BE2C (cell line): ENCODE measurements at places on chromosomes 11 and 22.
A peak's percentile ranks its signal among the peaks of the same experiment; 100 is the strongest.

- no peak for DNase-seq
Measured at GRCh38 chr11:8533332-8533731, 60.7 kb downstream of the STK33 start.

- no peak for DNase-seq
Measured at GRCh38 chr11:128251140-128251539, 336.2 kb downstream of the ETS1 start.

DNA sequence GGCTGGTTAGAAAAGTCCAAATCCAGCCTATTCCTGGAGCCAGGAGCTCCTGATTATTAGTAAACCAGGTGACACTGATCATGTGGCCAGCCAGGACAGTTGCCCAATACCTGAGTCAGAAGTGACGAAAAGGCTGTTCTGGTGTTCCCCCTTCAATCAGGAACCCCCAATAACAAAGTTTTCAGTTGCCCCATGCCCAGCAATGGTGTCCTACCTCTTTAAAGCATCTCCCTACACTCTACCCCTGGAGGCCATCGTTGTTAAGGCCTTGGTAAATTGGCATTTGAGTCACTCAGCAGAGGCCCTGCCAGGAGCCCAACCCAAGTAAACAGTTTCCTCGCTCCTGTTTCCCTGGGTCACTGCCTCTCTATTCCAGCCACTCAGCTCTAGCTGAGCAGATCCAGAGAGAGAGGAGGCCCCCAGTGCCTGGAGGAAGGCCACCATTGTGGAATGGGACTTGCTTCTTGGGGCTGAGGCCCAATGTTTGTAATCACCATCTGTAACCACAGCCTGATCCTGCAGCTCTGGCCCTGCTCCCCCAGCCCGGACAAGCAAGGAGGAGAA is 25.0 kb downstream of the ARHGAP1 start:
- DNase-seq: no peak

- no peak for DNase-seq
Measured at GRCh38 chr11:34798985-34799384, 117.2 kb downstream of the APIP start.

DNA sequence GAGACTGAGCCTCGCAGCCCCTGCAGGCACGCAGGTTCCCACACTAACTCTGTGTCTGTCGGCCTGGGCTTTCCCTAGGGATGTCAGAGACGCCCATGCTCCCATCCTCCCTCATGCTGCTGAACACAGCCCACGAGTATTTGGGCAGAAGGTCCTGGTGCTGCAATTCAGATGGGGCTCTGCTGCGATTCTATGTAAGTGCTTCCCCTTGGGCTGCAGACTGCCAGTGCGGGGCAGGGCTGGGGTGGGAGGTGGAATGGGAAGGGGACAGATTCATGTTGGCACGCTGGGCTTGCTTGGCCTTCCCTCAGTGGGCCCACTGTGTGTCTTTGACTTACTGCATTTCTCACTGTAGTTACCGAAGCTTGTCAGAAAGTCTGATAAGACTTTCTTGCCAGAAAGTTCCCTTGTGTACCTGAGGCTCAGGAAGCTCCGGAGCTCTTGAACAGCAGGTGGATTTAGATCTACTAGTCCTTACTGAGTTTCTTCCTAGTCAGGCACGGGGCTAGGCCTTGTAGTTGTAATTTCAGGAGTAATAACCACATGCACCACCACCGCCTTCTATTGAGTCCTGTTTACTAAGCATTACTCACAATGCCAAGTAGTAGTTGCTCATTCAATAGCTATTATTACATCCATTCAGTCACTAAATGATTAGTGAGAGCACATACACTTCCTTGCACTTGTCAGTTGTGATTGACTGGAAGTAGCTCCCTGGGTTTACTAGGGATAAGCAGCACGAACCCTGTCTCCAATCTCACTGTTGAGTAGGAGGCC is 65.2 kb downstream of the CABIN1 start:
- DNase-seq: no peak

GRCh38 chr22:18156878-18157713 is 7.1 kb downstream of the USP18 start:
- peak; percentile 75 for DNase-seq

GRCh38 chr11:86040919-86041850 is 27.7 kb downstream of the PICALM start:
- no peak for DNase-seq

GRCh38 chr11:32580967-32581366 is 2.7 kb upstream of the EIF3M start:
- no peak for DNase-seq

DNA sequence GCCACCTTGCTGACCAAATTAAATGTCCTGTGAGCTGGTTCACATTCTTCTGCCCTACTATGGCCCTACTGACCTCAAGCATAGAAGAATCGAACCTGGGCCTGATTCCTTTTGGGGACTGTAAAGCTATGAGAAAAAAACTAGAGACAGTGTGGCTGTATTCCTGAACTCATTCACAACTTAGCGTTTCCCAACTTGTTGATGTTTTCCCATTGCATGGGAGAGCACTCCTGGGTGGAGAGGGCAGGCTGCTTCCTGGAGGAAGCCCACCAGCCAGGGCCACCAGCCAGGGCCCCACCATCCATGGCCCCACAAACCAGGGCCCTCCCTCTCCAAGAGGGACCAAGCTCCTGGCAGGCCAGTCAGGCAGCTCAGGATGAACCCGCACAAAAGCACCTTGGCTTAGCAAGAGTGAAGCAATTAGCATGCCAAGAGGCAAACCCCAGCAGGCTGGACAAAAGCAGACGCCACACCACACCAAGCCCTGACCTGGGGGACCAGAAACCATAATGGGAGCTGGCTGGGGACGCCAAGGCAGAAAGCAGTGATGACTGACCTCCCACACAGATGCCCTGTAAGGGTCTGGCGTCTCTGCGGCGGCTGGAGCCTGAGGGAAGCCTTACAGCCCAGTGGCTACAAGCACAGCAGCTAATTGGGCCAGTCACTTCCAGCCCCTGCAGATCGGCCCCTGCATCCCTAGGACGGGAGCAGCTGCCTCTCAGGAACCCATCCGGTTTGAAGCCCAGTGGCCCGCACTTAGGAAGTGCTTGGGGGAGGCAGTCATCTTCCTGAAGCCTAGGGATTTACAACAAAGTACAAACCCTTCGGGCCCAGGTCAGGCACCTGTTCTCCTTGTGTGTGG is 2.1 kb downstream of the CERK start:
- DNase-seq: peak; percentile 87

- peak; percentile 3 for DNase-seq
Measured at GRCh38 chr11:3156661-3157311, 8.3 kb downstream of the OSBPL5 start.

- DNase-seq: no peak
Measured at GRCh38 chr11:93160808-93161207, 37.0 kb downstream of the SLC36A4 start.

DNA sequence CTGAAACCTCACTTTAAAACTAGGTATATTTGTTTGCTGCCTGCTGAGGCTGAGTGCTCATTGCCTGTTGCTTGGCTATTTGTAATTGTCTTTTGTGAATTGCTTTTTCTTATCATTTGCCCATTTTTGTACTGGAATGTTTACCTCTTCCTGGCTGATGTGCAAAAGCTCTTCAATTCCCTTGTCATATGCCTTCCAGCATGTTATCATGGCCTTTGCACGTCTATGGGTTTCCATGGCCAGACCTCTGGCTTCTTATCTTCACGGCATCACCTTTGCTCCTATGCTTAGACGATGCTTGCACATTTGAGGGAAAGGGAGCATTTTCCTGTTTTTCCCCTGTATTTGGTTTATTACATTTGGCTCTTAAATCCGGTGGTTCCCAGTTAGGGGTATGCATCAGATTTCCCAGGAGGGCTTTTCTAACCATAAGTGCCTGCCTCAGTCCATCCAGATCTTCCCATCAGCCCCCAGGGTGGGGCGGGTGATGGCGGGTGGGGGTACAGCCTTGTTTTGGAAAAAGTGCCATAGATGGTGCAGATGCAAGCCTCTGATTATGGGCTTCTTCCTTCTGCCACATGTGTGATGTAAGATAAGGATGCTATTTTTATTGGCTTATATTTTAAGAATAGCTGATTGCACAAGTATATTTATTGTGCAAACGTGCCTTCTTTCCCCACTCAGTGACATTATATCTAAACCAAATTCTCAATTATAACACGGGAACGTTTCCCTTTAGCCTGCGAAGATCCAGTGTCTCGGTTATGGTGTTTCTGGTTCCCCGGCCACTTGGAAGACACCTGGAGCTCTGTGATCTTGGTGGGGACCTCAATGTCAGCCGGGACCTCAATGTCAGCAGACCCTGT is 70.6 kb upstream of the SEPTIN5 start:
- DNase-seq: no peak

- no peak for DNase-seq
Measured at GRCh38 chr11:120217941-120218694, 7.3 kb downstream of the OAF start.

DNA sequence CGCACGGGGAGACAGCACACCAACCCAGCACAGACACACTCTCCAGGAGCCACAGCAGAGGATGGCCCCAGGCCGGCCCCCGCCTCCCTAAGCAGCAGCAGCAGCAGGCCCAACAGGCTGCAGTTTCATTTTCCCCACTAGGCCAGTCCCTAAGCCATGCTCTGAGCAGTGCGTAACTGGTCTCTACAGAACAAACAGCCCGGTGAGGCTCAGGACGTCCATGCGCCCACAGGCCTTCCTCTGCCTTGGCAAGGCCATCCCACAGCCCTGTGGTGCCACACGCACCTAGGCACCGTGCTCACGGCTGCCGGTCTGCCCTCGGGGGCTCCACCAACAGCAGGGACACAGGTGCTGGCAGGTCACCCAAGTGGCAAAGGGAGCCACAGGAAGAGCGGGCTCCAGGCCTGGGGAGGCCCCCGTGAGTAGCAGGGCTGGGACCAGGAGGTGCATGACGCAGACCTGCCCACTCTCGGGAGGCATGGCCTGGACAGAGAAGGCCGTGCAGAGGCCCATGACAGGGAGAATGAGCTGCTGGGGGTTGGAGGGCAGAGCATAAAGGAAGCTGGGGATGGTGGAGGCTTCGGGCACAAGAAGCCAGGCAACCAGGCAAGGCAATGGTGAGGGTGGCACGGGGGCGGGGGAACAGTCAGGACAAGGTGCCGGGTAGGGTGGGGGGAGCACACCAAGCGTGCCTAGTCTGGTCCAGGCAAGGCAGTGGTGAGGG is 1.4 kb upstream of the MOB2 start:
- DNase-seq: no peak

GRCh38 chr11:1425006-1425405 is 35.3 kb downstream of the BRSK2 start:
- DNase-seq: no peak

- peak; percentile 88 for DNase-seq
Measured at GRCh38 chr11:66386171-66387069, 14.9 kb upstream of the SLC29A2 start.

DNA sequence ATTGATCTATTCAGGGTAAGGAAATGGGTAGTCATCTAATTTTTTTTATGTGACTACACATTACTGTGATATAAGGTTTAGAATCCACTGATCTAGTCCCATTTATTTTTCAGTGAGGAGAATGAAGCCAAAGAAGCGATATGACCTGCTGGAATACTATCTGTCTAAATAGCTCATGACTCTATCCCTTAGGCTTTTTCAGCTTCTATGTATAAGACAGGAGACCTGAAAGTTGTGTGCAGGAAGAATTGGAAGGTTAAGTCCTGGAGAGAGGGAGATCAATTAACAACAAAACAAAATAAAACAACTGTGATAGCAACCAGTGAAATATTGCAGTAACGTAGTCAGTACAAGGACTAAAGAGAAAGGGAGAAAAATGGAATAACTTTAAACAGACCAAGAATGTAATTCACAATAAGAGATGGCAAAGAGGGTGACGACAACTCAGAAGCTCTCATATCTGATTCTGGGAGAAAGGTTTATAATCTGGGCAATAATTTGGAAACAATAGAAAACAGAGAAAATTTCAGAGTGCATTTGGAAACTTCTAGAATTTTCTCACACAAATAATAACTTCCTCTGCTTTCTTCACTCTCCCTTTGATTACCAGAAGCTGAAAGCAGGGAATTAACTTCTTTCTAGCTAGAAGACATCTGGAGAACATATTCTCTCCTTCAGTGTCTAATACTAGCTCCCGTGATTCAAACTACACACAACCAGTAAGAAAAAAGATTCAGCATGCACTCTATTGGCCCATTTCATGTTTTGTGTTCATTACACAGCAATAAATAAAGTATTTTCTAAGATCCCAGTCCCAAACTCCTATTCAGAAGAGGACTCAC is 19.2 kb upstream of the CASP12 start:
- DNase-seq: no peak

DNA sequence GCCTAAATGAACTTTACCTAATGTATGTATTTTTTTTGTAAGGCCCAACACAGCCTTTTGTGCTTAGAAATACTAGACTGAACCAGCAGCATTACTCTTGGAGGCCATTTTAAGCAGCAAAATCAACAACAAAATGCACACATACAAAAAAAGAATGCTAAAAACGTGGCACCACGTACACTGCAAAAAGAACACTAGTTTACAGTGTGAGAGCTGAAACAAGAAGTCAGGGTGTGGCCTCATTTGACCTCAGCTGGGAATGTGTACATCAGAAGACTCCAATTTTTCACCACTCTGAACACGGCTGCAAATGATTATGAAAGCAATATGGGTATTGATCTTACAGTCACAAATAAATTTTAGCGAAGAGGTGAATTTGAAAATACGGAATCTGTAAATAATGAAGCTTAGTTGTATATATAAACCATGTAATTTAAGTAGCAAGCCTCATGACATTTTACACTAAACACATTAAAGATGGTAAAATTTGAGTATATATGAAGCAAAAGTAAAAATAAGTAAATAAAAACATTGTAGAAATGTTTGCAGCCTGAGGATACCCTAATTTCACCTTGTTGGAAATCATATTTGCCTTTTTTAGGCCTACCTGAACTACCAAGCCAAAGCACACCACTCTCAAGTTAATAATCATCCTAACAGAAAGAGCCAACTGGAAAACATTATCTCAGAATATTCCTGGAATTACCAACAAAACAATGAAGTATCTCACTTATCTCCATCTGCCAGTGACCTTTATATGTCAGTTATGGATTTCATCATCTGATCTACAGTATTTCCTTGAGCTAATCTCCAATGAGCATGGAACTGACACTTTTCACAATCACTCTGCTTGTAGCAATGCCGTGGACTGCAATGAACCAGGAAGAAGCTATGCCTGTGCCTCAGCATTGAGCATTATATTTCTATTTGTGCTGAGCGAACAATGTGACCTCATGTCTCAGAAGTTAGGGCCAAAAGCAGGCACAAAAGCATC is 319.5 kb upstream of the FAT3 start:
- DNase-seq: no peak

- no peak for DNase-seq
Measured at GRCh38 chr22:35705141-35705540, 12.5 kb upstream of the APOL5 start.

GRCh38 chr11:833849-834311 is 1.1 kb downstream of the CD151 start:
- no peak for DNase-seq

- no peak for DNase-seq
Measured at GRCh38 chr22:48138855-48139254, 1376.4 kb downstream of the TBC1D22A start.

GRCh38 chr22:37187552-37187890 is 526 bp downstream of the C1QTNF6 start:
- DNase-seq: peak; percentile 40

GRCh38 chr22:31173386-31174145 is 13.6 kb downstream of the RNF185 start:
- DNase-seq: no peak

GRCh38 chr11:33234397-33235190 is 22.6 kb upstream of the HIPK3 start:
- no peak for DNase-seq
